ENCODE measurements at places on chromosomes 5 and 9.

DNA sequence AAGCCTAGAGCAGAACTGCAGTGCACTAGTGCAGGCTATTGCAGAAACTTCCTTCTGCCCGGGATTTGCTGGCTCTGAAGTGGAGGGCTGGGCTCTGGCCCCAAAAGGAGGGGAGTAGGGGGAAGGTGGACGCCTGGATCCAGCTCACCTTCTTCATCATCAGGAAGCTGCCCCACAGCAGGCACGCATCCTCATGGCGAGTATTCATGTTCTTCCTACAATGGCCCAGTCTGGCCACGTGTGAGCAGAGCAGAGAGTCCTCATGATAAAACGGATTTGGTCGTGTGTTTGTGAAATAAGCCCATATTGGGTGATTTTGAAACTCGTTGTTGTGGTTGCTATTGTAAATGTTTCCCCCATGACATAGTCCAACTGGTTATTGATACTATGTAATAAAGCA, 8.2 kb upstream of the GLIPR2 start:
- DNase-seq: no peak

- DNase-seq: no peak
Measured at GRCh38 chr9:95607507-95607906, 90.7 kb upstream of the PTCH1 start.

- no peak for DNase-seq
Measured at GRCh38 chr9:18350036-18350435, 123.9 kb upstream of the ADAMTSL1 start.

DNA sequence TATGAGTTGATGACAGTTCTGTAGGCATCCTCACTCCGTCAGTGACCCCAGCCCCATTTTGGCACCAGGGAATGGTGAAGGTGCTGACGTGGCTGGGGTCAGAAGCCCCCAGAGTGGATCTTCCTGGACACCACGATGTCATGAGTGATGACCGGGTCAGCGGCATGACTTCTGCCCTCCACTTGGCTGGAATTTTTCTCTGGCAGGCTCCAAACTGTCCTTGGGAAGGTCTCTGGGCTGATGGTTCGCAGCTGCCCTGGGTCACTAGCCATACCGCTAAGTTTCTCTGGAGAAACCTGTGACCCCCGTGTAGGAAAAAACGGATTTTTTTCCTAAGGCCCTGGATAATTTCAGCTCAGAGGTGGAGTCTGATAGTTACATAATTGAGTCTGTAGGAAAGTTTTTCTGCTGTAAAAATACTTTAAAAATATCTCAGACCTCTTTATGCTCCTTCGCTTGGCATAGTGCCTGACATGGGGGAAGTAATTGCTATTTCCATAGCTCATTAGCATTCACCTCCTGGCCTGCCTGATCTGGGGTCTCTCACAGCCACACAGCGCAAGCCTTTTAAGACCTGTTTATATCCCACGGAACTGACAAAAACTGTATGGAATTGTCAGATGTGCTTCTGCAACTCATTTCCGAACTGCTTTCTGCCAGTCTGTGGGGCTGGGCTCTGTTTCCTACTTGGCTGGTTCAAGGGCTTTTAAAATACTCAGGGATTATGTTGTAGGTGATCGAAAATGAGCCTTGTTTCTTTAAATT, 69.2 kb downstream of the ANGPTL2 start:
- DNase-seq: no peak

DNA sequence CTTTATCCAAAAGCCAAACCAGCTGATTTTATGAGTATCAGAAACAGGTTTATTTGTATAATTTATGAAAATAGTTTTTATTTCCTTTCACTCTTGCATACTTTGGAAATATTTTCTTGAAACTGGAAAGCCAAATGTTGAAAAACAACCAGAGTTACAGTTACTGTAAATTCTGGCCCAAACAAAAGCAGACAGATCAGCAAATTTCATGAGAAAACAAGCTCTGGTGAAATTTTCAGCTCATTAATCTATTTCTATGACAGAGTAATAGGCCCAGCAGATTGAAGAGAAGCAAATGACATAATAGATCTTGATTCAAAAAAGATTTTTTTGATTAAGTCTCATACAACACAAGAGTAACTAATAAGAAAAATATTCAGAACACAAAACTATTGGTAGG, 182.7 kb downstream of the ENC1 start:
- DNase-seq: no peak

- no peak for DNase-seq
Measured at GRCh38 chr9:134929193-134930158, 11.8 kb upstream of the FCN1 start.

DNA sequence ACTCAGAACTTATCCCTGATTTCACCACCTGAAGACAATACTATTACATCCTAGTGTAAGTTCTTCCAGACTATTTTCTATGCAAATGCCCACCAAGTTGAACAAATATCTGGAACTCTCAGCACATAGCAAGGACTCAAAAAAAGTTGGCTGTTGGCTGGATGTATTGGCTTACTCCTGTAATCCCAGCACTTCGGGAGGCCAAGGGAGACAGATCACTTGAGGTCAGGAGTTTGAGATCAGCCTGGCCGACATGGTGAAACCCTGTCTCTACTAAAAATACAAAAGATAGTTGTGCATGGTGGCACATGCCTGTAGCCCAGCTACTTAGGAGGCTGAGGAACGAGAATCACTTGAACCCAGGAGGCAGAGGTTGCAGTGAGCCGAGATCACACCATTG, 15.0 kb upstream of the VPS13A start:
- no peak for DNase-seq

DNA sequence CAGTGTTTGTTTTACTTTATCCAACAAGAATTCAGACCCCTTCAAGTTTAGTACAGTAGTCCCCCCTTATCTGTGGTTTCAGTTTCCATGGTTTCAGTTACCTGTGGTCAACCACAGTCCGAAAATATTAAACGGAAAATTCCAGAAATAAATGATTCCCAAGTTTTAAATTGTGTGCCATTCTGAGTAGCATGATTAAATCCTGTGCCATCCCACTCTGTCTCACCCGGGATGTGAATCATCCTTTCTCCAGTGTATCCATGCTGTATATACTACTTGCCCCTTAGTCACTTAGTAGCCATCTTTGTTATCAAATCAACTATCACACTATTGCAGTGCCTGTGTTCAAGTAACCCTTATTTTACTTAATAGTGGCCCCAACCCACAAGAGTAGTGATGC, 153.8 kb upstream of the RASA1 start:
- no peak for DNase-seq

DNA sequence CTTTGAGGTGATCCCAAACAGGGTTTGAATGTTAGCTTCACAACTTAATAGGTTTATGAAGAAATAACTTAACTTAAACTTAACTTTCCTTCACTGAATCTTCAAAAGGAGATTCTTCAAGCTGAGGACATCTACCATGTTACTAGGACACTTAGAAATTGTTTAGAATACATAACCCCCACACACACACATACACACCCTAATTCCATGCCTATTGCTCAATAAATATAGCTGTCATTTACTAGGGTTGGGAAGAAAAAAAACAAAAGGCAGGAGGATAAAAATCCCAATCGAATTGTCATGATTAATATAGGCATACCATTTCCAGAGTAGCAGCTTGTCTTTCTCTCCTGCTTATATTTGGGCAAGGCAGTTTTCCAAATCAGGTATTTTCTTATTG, 68.3 kb downstream of the ALDH1A1 start:
- DNase-seq: no peak

DNA sequence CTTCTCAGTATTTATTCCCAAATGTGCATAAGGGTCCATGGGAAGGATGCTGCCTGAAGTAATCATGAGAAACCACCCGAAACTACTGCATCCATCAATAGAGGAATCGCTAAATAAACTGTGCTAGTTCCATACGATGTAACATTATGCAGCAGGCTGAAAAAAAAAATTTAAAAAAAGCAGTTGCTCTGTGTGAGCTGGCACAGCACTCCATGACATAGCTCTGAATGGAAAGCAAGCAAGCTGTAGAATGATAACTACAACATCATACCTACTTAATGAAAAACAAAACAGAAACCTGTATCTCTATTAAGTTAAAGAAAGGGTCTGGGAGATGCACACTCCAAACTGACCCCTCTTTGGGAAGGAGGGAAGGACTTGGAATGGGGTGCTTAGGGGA, 49.3 kb downstream of the SHB start:
- no peak for DNase-seq

DNA sequence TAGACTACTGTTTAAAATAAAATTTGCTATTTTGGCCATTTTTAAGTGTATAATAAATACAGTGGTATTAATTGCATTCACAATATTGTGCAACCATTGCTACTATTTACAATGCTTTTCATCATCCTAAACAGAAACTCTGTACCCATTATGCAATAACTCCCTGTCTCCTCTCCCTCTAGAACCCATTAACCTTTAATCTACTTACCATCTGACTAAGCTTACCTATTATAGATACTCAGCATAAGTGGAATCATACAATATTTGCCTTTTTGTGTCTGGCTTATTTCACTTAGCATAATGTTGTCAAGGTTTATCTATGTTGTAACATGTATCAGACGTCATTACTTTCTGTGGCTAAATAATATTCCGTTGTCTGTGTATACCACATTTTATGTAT, 25.9 kb downstream of the CD14 start:
- no peak for DNase-seq

GRCh38 chr9:98453589-98454311, 198.3 kb upstream of the TBC1D2 start:
- DNase-seq: no peak

- DNase-seq: no peak
Measured at GRCh38 chr9:135209852-135210251, 122.4 kb downstream of the OLFM1 start.

DNA sequence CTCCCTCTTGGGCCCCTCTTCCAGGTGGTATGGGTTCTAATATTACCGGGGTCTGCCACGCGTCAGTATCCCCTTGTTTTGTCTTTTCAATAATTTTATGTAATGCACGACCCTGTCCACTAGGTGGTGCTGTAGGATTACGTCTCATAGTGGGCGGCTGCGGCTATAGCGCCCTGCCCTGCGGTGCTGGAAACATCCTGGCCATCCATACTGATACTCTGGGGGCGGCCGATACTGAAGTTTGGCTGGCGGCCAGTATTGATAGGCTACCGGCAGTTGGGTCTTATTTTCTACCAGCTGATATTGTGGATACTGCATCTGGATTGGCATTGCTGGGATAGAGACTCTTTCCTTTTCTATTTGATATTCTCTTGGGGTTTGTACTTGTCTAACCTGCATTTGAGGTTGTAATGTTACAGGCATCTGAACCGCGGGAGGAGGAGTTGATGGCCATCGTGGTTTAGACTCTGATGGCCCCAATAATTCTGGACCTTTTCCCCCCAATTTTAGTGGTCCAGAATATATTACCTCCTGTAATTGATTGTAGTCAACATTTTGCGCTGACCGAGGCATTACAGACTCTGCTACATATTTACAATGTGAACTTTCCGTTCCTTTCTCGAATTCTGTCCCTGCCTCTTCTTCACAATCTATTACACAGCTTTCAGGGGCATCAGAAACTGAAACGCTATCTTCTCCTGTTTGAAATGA, 3.3 kb upstream of the TMEM141 start:
- DNase-seq: no peak

GRCh38 chr9:120715389-120715924, 1.2 kb upstream of the MEGF9 start:
- DNase-seq: no peak

- no peak for DNase-seq
Measured at GRCh38 chr5:57302164-57302563, 128.3 kb downstream of the GPBP1 start.

DNA sequence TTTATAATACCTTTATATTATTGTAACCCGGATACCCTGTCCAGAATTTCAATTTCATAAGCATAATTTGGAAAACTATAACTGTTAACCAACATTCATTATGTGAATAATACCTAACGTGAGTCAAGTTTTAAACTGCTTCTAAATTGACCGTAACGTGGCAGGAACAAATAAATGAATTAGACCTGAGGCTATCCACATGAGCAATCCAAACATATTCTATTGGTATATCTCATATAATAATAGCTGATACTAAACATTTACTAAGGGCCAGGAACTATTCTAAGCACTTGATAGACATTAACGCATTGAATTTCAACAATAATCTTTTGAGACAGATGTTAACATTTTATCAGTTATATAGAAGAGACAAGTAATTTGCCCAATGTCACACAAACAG, 276.4 kb downstream of the MEF2C start:
- DNase-seq: no peak

DNA sequence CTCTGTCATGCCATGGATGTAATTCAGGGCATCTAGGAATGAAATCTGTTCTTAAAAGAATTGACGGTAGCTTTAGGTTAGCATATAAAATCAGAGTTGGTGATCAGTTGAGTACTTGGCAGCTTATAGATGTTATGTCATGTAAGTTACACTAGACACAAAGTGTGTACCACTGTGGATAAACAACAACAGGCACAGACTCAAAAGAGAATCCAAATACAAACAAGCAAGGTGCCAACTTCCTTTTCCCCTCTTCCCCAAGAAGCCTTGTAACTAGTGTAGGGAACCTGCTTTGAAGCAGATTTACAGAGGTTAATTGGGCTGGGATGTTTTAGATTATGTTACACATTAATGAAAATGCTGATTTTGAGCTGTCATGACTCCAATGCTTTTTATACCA, 167.2 kb downstream of the PBX3 start:
- DNase-seq: no peak

- no peak for DNase-seq
Measured at GRCh38 chr9:77616191-77616590, 31.9 kb downstream of the GNA14 start.

DNA sequence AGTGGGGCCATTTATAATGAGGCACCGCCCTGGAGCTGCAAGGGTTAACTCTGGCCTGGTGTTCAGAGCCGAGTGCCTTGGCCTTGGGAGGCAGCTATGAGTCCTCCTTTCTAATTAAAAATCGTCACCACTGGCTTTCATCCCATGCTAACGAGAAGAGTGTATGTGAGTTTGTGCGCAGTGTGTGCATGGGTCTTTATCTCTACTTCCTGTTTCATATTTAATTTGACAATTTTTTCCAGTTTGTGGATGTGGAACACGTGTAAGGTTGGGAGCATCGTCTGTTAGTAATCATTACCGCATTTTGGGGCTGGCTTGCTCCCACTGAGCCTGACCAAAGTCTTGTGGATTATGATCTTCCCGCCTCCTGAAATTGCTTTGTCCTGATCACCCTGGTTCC, 76.4 kb downstream of the NDFIP1 start:
- no peak for DNase-seq

DNA sequence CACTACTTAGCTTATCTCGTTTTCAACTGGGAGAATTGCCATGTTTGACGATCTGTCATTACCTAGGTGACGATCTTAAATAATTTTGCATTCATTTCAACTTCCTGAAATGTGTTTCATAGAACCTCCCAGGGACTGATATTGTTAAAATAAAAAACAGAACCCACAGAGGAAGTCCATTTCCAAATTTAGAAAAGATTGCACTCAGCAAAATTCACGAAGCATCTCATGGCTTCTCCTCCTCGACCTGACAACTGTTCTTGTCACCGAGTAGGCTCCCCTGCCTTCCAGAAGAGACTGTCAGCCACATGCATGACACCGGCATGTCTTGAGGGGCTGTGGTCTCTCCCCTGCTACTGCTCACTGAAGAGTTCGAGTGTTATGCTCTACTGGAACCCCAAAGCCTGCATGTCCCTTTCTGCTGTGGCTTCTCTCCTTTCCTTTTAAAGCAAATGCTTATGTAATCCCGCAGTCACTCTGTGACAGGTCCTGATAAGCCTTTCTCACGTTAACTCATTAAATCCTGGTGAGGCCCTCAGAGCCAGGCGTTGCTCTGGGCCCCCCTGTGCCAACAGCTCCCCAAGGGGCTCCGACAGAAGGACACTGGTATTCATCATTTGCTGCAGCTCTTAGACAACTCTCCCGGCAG, 26.8 kb upstream of the ANKRD33B start:
- no peak for DNase-seq

GRCh38 chr9:128684325-128685199, 4.5 kb upstream of the SET start:
- DNase-seq: peak; percentile 24
